Melanocyte of skin (primary cell): ENCODE measurements at places on chromosomes 4 and X. TPM values are rescaled to one million over a fixed set of nuclear protein-coding genes. Genes with fewer than 3 reads are reported as not detected.

Gene MAMLD1
- 0.67 and 1.9 TPM in 2 replicates for total RNA-seq

Gene NXT2
- 9.0 and 13.9 TPM in 2 replicates for total RNA-seq

Gene DOK7
- total RNA-seq = not detected in 2 replicates

Gene LINC00632
- total RNA-seq = 3.3 and 8.6 TPM in 2 replicates

Gene UFSP2
- 41.0 and 54.3 TPM in 2 replicates for total RNA-seq

Gene TMEM154
- 0.67 and 1.4 TPM in 2 replicates for total RNA-seq

Gene NDST3
- under 0.01 TPM in 1 of 2 replicates, not detected in the other for total RNA-seq

Gene CFAP47
- total RNA-seq = not detected in 2 replicates

Gene GPAT3
- total RNA-seq = 29.3 and 33.0 TPM in 2 replicates

Gene MAGEA4
- total RNA-seq = not detected in 2 replicates
